ENCODE measurements at places on chromosomes 7 and 10.

DNA sequence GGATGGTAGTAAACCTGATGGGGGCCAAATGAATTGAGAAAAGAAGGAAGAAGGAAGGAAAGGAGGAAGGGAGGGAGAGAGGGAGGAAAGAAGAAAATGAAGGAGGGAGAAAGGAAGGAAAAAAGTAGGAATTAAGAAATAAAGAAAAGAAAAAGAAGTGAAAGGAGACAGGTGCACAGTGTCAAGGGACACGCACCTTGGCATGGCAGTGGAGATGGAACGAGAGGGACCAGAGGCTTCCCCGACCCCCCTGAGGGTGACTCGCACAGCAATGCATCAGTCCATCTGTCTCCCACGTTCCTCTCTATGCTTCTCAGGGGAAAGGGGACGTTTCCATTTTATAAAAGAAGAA is 199.6 kb downstream of the CXCL12 start:
- DNase-seq: no peak

GRCh38 chr10:29647478-29647877 is 12.7 kb upstream of the SVIL start:
- DNase-seq: no peak

DNA sequence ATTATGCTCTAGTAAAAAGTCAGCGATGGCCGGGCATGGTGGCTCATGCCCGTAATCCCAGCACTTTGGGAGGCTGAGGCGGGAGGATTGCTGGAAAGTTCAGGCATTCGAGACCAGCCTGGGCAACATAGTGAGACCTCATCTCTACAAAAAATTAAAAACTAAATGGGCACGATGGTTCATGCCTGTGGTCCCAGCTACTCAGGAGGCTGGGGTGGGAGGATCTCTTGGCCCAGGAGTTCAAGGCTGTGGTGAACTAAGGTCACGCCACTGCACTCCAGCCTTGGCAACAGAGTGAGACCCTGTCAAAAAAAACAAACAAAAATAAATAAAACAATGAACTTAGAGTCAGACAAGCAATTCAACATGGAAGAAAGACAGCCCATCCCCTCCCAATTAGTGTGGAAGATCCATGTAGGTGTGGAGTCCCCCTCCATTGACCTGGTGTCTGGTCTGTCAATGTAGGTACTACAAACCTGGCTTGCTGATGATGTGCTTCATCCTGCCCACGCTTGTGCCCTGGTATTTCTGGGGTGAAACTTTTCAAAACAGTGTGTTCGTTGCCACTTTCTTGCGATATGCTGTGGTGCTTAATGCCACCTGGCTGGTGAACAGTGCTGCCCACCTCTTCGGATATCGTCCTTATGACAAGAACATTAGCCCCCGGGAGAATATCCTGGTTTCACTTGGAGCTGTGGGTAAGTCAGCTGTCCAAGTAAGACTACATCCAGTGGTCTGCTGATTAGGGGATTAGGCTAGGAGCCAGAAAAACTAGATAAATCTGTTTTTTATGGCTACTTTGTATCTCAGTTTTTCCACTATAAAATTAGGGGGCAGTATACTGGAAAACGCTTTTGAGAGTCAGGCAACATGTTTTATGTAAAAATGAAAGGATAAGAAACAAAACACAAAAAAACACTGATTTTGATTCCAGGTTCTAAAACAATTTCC is 9.3 kb downstream of the SCD start:
- no peak for DNase-seq

DNA sequence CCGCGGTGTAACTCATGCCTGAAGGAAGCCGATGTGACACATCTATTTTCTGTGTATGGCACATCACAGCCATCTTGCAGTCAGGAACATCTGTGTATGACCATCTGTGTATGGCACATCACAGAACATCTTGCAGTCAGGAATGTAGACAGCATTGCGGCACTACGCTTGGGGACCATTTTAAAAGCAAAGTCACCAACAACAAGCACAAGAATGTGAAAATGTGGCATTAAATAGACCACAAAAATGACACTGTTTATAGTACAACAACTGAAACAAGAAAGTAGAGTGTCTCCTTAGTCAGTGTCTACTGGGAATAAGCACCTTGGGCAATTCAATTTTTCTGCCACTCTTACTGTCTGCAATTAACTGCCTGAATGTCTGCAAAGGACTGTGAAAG is 124.4 kb downstream of the HGF start:
- DNase-seq: no peak

DNA sequence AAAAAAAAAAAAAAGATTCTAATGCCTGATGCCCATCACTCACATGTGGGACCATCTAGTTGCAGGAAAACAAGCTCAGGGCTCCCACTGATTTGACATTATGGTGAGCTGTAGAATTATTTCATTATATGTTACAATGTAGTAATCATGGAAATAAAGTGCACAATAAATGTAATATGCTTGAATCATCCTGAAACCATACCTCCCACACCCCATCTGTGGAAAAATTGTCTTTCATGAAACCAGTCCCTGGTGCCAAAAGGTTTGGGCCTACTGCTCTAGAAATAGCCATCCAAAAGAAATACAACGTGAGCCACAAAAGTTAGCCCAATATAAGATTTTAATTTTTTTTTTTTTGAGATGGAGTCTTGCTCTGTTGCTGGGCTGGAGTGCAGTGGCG is 265.1 kb downstream of the PRPF18 start:
- DNase-seq: no peak

- no peak for DNase-seq
Measured at GRCh38 chr7:112161253-112162141, 44.7 kb downstream of the DOCK4 start.

DNA sequence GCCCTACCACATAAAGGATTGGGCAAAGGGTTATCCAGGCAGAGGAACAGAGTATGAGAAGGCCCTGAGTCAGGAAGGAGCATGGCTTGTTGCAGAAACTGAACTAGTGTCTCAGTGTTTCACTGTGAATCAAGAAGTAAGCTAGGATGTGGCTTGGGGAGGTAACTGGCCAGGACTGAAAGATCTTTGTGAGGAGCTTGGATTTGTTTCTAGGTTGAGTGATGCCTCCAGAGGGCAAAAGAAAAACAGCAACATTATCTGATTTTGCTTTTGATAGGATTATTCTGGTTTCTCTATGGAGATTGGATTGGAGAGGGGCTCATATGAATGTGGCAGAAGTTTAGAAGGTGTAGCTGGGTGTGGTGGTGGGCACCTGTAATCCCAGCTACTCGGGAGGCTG is 137.9 kb upstream of the HDAC9 start:
- no peak for DNase-seq

GRCh38 chr7:51325261-51325676 is 8.7 kb upstream of the COBL start:
- DNase-seq: no peak

Measured in kidney glomerular epithelial cell (primary cell).